ENCODE measurements at places on chromosomes 13 and 19.

- peak; percentile 66 for DNase-seq
Measured at GRCh38 chr13:41610404-41610803, 153.1 kb downstream of the RGCC start.

DNA sequence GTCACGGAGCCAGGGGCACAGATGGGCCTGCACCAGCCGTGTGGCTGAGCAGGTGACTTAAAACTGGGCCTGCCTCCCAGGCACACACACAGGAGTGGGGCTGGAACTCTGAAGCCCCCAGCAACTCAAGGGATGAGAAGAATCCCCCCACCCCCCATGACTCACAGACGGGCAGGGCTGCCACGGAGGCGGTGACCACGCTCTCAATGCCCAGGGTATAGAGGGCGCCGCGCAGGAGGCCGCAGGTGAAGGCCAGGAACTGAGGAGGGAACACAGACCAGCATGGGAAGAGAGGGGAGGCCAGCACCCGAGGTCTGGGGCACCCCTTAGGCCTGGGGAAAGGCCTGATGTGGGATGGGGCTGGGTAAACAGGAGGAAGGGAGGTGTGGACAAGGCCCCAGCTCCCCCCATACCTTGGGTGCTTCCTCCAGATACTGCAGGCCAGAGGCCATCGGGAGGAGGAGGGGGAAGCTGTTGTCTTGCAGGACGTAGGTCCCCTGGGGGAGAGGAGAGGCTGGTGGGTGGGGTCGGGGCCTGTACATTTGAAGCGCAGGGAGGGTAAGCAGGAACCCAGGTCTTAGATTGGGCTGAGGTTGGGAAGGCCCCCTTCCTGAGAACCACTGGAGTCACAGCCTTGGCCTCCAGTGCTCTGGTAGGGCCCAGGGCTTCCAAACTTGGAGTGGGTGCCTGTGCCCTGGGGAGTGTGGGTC is 3.1 kb upstream of the NKPD1 start:
- DNase-seq, result no peak

DNA sequence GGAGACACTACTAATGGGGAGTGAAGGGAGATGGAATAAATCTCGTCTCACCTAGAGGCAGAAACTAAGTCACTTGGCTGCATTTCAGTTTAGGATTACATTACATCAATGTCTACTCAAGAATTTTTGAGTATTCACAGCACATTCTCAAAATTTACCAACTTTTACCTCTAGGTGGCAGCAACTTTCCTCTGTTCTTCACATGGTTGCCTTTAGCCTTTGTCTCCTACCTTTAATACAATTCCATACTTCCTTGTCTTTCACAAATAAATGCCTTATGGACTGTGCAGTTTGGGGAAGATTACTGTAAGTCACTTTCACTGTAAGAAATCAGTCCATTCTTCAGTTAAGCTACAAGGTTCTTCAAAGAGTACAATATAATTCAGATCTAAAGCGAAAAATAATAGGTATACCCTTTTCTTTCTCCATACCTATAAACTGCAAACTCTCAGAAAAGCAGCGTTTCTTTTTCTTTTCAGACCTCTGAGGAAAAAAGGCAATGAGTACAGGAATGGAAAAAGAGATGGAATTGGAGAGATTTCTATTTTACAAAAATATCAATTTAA is 379.4 kb downstream of the KLF12 start:
- DNase-seq, result peak; percentile 84

- DNase-seq, result no peak
Measured at GRCh38 chr19:42480335-42481095, 37.8 kb upstream of the CXCL17 start.

DNA sequence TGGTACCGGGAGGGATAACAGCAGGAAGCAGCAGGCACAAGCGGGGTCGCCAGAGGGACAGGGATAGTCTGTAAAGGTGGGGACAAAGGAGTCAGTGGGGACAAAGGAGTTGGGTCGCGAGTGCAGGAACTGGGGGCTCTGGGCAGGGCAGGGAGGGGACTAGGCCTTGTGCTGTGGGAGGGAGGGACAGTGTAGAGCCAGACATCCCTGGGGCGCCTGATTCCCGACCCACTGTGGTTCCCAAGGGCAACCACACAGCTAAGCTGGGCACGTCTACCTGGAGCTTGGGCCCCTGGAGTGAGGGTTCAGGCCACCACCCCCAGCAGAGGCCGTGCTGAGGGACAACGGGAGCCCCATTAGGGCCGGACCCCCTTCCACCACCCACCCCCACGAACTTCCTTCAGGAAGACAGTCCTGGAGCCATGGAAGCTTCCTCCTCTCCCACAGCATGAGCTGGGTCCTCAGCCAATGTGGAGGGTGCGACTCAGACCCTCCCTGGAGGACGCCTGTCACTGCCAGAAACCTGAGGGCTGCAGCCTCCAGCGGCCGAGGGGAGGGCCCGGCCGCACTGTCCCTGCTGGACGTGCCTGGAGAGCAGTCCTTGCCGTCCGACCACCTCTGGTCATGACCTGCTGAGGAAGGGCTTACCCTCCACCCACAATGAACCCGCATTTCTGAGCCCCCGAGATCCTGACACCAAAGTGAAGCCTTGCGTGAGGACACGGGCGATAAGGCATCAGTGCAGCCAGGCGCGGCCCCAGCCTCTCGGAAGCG is 77.9 kb downstream of the SPACA7 start:
- no peak for DNase-seq

- DNase-seq, result no peak
Measured at GRCh38 chr19:15643387-15643786, 2.7 kb downstream of the CYP4F3 start.

GRCh38 chr13:39403106-39403505 is 199.9 kb downstream of the LHFPL6 start:
- no peak for DNase-seq

DNA sequence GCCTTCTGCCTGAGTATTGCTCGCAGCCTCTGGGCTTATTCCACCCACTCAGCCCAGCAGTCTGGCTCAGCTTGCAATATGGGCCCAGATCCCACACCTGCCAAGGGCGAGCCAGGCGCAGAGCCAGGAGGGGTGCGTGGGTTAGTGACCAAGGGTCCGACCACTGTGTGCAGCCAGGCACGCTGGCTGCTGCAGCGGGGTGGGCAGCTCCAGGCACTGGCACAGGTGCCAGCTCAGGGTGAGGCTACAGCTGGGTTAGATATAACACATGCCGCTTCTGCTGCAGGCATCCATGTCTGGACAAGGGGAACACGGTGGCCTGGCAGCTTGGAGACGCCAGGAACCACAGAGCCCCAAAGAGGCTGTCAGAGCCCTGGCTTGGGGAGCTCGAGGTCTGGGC is 12.6 kb upstream of the URAD start:
- no peak for DNase-seq

DNA sequence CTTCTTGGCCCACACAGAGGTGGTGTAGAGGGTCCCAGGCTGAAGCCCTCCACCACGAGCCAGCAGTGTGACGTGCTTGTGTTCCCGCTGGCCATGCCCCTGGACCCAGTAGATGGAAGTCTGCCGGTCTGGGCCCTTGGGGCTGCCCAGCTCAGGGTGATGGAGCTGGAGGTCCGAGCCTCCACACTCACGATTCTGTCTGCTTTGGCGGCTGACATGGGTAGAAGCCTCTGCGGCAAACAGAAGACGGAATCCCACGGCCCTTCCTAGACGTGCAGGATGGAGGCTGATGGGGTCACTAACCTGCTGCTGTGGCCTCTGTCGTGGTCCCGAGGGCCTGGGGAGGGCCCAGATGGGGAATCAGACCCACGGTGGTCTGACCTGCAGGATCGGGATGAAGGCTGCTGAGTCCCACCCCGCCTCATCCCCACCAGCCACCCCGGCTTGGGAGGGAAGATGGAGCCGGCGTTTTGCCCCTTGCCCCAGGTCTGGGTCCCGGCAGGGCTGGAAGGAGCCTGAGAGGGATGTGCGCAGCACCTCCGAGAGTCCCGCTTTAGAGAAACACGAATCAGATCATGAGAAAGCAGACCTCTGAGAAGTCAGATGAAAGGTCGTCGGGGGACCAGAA is 4.4 kb downstream of the TMEM86B start:
- DNase-seq, result no peak

DNA sequence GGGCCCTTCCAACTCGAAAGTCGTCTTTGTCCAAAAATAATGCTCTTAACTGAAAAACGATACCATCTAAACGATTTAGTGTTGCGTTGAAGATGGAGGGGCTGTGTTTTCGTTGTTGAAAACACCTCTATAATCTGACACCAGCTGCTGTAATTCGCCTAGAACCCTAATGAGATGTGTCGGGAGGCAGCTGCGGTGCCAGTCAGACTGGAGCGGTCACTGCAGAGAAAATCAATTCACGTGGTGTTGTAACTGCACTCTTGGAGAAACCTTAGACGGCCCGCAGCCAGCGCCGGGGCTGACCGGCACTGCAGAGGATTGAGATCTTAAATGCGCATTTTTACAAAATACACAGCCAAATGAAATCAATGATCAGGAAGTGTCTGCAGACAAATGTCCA is 339.1 kb downstream of the ZNF536 start:
- DNase-seq, result peak; percentile 92

- DNase-seq, result no peak
Measured at GRCh38 chr19:5153601-5154128, 184.8 kb downstream of the KDM4B start.

DNA sequence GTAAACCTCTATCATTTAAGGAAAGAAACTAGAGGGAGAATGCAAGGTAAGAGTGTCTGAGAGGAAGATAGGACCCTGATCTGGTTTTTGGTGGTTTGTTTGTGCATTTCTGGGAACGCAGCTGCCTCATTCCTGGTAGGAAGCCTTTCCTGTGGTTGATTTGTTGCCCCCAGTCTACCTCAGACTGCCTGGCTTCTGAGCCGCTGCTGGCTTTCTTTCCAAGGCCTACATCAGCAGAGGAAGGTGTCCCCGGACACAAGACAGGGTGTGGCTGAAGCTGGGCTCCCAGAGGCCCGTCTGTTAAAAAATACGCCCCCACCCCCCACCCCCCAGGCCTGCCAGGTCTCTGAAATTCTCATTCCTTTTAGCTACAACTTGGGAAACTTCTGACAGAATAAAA is 42.6 kb downstream of the C13orf42 start:
- no peak for DNase-seq

- DNase-seq, result no peak
Measured at GRCh38 chr19:4144666-4145249, 8.7 kb upstream of the CREB3L3 start.

GRCh38 chr13:112994781-112995355 is 25.9 kb downstream of the MCF2L start:
- no peak for DNase-seq

DNA sequence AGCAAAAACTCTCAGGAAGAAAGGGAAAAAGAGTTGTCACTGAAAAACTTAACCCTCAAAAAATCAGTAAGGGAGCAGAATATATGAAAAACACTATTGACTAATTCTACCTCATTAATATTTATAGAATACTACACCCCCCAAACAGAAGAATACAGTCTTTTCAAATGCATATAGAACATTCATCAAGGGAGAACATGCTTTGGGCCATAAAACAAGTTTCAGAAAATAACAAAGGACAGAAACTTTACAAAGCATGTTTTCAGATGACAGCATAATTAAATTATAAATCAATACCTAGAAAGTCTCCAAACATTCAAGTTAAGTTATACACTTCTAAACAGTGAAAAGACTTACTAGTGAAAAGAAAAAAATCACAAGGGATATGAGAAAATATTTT is 30.5 kb downstream of the SOHLH2 start:
- no peak for DNase-seq

DNA sequence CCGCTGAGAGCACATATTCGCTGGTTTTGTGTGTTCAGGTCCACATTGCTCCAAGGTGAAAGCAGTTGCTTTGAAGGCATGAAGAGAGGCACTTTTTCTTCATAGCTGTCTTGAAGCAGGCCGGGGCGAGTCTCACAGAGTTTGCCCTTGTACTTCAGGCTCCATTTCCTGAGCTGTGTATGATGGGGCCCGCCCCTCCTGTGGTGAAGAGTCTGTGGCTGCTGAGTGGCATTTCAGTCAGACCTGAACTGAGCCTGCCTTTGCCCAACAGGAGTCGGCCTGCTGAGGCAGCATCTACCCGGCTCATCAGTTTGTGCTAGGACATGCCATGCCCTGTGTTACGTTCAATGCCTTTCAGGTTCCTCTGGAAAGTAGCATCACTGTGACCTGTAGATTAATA is 44.4 kb upstream of the C1QTNF9 start:
- DNase-seq, result peak; percentile 3

DNA sequence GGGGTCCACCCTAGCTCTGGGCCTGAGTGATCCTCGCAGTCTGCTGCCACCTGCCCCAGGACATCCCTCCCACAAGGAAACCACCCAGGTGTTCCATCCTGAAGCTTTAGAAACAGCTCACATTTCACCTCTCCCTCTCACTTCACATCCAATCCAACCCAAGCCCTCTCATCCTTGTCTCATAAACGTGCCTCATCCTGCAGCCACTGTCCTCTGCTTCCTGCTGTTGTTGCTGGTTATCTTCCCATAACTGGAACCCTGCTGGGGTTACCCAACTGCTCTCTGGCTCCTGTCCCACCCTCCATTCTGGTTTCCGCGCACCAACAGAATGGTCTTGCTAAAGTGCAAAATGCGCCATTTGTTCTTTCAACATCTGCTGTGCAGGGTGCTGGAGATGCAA is 59.7 kb upstream of the MTIF3 start:
- DNase-seq, result no peak

GRCh38 chr19:35168196-35168595 is 13.7 kb downstream of the FXYD5 start:
- DNase-seq, result no peak

- DNase-seq, result peak; percentile 41
Measured at GRCh38 chr19:40284501-40285352, at the start of gene AKT2. Gene AKT2 (minus strand): TSS chr19:40285345. CDS start chr19:40265267, 20,078 bp downstream.

- DNase-seq, result no peak
Measured at GRCh38 chr19:21704320-21704719, 63.1 kb downstream of the ZNF100 start.

DNA sequence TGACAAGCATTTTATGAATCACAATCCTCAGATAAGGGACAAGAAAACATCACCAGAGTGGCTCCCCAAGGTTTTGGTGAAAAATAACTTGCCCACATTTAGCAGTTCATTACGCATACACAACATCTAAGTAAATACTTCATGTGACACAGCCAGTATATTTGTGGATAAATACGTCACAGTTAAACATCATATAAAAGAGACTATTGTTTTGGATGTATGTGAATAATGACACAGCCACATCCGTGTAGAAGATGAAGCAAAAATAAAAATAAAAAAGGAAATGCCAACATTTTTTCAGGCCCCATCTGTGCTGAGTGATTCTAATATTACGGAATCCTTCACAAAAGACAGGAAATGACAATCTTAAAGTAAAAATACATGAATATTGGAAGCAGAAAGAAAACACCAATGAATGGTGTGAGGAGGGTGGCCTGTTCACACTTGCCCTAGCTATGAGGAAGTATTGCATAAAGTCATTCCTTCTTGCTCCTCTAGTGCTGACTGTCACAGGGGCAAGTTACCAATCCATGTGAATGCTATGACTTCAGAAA is 457.1 kb downstream of the KLF12 start:
- DNase-seq, result no peak

DNA sequence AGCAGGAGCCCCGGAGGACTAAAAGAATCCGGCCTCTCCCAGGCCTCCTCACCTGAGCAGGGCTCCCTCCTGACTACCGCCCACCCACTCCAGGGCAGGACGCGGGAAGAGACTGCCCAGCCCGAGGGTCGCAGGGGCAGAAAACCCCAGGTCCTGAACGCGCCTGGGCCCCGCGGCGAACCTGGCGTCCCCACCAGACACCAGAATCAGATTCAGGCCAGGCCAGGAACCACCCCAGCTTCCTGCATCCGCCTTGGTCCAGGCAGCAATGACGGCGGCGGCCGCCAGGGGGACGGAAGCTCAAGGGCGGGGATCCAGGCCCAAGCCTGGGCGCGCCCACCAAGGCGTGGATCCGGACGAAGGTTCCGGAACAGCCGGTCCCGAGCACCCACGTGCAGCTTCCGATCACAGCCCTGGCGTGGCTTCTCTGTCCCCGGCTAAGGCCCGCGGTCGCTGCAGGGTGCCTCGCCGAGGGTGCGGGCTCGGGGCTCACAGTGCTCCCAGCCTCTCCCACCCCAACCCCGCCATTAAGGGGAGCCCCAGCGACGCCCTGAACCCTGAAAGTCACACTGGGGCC is 3.6 kb downstream of the LGALS7 start:
- no peak for DNase-seq
